Adrenal gland (tissue), 19 donors: ENCODE measurements at places on chromosomes 16 and 17. TPM values are rescaled to one million over a fixed set of nuclear protein-coding genes. Genes with fewer than 3 reads are reported as not detected.

GRCh38 chr17:60947100-60947499 is 269.4 kb downstream of the BCAS3 start:
- H3K36me3 ChIP-seq = no peaks in the 10 kb centered on the region
- no peaks in the 10 kb centered on the region for H3K4me1 ChIP-seq
- H3K27ac ChIP-seq = no peak overlapping the region
- no peak overlapping the region for H3K4me3 ChIP-seq

GRCh38 chr16:87757841-87758426 is 7.9 kb downstream of the KLHDC4 start:
- no peaks in the 10 kb centered on the region for H3K4me1 ChIP-seq
- H3K36me3 ChIP-seq = no peaks in the 10 kb centered on the region
- H3K27me3 ChIP-seq = no peaks in the 10 kb centered on the region
- no peak overlapping the region for H3K4me3 ChIP-seq
- H3K27ac ChIP-seq = no peak overlapping the region

- H3K4me1 ChIP-seq = peaks cover 45% of the 10 kb centered on the region
- H3K27ac ChIP-seq = peak overlapping the region; percentile 92
- peak; percentile 46 for DNase-seq
- H3K36me3 ChIP-seq = no peaks in the 10 kb centered on the region
- H3K27me3 ChIP-seq = no peaks in the 10 kb centered on the region
Observed at GRCh38 chr17:28226563-28227315, 92.3 kb upstream of the TMEM97 start.

DNA sequence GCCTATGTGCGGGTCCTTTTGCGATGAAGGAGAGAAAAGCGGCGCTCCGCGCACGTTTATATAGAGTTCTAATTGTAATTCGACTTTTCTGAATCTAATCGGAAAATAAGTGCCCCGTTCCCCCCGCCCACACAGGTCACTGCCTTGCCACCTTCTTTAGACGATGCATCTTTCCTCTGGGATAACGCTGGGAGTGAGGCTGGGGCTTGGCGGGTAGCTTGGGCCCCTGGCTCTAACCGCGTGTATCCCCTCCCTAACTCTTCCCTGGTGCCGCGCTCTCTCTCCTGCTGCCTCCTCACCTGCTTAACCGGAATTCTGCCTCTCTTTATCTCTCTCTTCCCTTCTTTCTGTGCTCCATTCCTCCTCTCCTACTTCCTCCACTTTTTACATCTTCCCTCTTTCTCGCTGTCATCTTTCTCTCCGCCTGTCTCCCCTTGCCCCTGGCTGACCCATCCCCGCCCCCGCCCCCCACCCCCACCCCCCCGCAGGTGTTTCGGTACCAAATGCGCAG is 2.6 kb downstream of the LHX1 start:
- H3K4me1 ChIP-seq = peaks cover 11% of the 10 kb centered on the region
- no peaks in the 10 kb centered on the region for H3K36me3 ChIP-seq
- H3K27me3 ChIP-seq = peaks cover 99% of the 10 kb centered on the region
- no peak for DNase-seq
- H3K27ac ChIP-seq = no peak overlapping the region

GRCh38 chr17:57375770-57376225 is 119.5 kb downstream of the MSI2 start:
- H3K27ac ChIP-seq = no peak overlapping the region
- no peaks in the 10 kb centered on the region for H3K36me3 ChIP-seq
- no peaks in the 10 kb centered on the region for H3K27me3 ChIP-seq
- DNase-seq = no peak
- no peak overlapping the region for H3K4me3 ChIP-seq
- peaks cover 24% of the 10 kb centered on the region for H3K4me1 ChIP-seq

DNA sequence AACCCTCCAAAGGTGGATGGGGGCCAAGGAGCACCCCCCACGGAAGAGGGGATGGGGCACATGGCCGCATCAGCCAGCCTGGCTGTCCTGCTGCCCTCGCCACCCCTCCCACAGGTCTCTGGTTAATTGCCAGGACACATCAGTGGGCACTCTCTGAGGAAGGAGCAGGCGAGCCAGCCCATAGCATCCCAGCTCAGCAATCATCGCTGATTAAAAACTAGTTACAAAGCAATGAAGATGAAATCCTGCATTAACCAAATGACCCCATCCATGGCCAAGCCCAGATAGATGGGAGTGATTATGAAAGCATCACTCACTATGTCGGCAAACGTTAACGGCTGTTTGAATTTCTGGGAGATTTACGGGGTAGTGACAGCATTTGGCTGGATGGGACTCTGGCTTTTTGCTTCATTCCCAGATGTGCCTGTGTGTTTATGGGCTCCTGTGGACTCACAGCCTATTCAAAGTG is 45.3 kb downstream of the CCDC182 start:
- no peak overlapping the region for H3K27ac ChIP-seq
- H3K4me3 ChIP-seq = no peak overlapping the region
- no peaks in the 10 kb centered on the region for H3K27me3 ChIP-seq
- no peaks in the 10 kb centered on the region for H3K36me3 ChIP-seq

DNA sequence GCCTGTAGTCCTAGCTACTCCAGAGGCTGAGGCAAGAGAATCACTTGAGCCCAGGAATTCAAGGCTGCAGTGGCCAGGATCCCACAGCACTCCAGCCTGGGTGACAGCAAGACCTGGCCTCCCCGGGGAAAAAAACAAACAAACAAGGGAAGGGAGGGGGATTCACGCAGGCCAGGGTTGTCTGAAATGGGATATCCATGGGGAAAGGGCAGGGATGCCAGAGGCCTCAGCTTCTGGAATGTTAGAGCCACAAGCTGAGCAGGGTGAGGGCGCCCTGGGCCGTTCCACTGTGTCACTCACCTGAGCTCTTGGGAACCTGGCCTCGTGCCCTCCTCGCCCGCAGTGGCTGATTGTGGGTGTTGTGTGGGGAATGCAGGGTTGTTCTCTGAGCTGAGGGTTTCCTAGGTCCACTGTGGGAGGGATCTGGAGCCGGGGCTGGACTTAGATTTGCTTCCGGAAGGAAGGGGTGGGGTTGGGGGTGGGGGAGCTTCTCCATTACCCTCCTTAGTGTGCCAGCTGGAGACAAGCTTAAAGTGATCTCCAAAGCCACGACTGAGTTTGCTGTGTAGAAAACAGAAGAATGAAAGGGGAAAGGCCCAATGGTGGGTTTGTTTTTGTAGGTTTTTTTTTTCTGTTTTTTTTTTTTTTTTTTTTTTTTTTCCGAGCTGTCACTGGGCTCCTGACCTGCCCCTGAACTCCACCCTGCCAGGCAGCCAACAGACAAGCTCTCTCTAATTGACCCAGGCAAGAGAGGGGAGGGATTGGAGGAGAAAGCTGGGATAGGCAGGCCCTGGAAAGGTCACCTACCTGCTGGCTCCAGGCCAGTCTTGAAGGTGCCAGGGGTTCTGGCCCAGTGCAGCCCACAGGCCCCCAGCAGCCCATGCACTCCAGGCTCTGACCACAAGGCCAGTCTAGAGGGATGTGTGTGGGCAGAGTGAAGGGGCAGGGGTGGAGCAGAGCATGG is at the start of gene SULT1A1:
Gene SULT1A1 (minus strand): TSS at position 414 of the 964 bp plus-strand sequence. CDS start 1,189 bp downstream, outside the sequence.
- no peaks in the 10 kb centered on the region for H3K27me3 ChIP-seq
- peak within 1 kb of the TSS; percentile 71 for H3K27ac ChIP-seq

- H3K36me3 ChIP-seq = no peaks in the 10 kb centered on the region
Observed at GRCh38 chr16:48182979-48183537, 27.3 kb upstream of the ABCC12 start.

DNA sequence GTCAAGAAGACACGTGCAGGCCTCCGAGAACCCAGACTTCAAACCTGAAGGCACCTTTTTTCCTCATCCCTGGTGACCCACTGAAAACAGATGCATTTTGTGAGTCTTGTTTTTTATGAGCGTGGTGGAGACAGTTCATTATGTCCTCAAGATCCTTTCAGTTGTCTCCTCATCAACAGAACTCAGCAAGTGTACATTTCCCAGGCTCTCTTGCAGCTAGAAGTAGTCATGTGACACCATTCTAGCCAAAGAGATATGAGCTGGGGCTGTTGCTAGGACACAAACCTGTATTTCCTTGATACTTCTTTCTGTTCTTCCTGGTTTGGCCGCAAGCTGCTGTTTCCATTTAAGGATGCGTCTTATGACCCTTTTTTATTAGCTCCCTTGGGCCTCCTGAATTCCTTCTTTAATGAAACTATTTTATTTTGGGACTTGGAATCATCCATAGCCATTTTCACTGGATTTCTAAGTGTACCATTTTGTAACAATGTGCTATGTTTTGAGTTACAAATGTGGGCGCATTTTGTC is 135.7 kb upstream of the FOXF1 start:
- no peak overlapping the region for H3K27ac ChIP-seq
- H3K4me1 ChIP-seq = no peaks in the 10 kb centered on the region
- peaks cover 6% of the 10 kb centered on the region for H3K27me3 ChIP-seq
- no peak for DNase-seq
- no peak overlapping the region for H3K4me3 ChIP-seq

DNA sequence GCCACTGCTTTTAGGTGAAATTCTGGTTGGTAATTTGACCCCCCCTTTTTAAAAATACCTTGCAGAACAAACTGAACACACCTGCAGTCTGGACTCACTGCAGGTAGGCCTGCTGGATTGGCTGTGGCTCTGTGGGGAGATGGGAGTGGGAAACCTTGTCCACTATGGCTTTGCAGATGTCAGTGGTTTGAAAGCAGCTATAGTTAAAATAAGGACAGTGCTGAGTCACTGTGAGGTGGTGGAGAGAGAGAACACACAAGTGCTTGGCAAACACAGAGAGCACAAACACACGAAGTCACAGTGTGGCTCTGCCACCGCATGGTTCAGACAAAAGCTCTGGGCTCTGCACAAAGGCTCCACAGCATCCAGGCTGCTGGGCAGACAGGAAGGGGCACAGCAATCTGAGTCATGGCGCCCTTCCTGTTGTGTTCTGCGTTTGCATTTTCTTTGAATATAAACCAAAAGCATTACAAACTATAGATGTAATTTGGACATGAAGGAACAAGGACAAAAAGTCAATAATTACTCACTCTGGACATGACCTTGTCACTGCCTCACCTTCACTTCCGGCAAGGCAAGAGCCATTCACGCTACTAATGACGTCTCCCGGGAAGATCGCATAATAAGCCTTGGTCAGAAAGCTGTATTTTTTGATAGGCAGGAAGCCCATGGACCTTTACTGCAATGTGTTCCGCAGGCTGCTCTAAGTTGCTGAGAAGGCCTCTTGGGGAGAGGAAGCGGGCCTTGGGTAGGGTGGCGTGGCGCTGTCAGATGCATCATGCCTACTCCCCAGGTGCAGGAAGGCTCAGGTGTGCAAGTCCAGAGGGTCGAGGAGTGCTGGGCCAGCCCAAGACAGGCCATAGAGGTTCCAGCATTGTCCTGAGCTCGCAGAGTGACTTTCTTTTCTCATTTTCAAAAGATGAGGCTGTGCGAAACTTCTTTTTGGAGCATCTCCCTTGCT is 60.1 kb upstream of the MED9 start:
- peak; percentile 58 for DNase-seq
- no peak overlapping the region for H3K4me3 ChIP-seq
- H3K27me3 ChIP-seq = no peaks in the 10 kb centered on the region
- H3K4me1 ChIP-seq = peaks cover 43% of the 10 kb centered on the region
- no peaks in the 10 kb centered on the region for H3K36me3 ChIP-seq

GRCh38 chr16:88700636-88701482 is 5.3 kb downstream of the RNF166 start:
- peak; percentile 94 for DNase-seq
- peaks cover 23% of the 10 kb centered on the region for H3K4me1 ChIP-seq
- H3K27me3 ChIP-seq = no peaks in the 10 kb centered on the region
- no peak overlapping the region for H3K4me3 ChIP-seq
- H3K36me3 ChIP-seq = peaks cover 40% of the 10 kb centered on the region

- H3K27me3 ChIP-seq = no peaks in the 10 kb centered on the region
- H3K4me1 ChIP-seq = peaks cover 20% of the 10 kb centered on the region
- DNase-seq = no peak
- no peak overlapping the region for H3K4me3 ChIP-seq
- H3K36me3 ChIP-seq = peaks cover 36% of the 10 kb centered on the region
- H3K27ac ChIP-seq = no peak overlapping the region
Observed at GRCh38 chr17:78872486-78872885, 30.5 kb downstream of the CEP295NL start.

DNA sequence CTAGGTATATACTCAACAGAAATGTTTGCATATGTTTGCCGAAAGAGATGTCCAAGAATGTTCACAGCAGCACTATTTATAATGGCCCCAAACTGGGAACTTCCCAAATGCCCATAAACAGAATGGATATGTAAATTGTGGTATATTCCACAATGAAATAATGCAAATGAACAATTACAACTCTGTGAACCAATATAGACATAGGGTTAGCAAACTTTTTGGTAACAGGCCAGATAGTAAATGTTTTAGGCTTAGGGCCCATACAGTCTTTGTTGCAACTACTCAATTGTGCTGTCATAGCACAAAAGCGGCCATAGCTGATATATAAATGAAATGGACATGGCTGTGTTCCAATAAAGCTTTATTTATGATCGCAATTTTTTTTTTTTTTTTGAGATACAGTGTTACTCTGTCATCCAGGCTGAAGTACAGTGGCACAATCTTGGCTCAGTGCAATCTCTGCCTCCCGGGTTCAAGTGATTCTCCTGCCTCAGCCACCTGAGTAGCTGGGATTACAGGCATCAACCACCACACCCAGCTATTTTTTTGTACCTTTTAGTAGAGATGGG is 16.5 kb downstream of the XYLT1 start:
- no peaks in the 10 kb centered on the region for H3K36me3 ChIP-seq
- H3K27ac ChIP-seq = no peak overlapping the region
- peaks cover 24% of the 10 kb centered on the region for H3K4me1 ChIP-seq
- H3K27me3 ChIP-seq = no peaks in the 10 kb centered on the region
- no peak overlapping the region for H3K4me3 ChIP-seq

- peak overlapping the region; percentile 68 for H3K27ac ChIP-seq
- H3K36me3 ChIP-seq = no peaks in the 10 kb centered on the region
- H3K4me1 ChIP-seq = peaks cover 30% of the 10 kb centered on the region
- no peak for DNase-seq
- H3K27me3 ChIP-seq = no peaks in the 10 kb centered on the region
- no peak overlapping the region for H3K4me3 ChIP-seq
Observed at GRCh38 chr16:75011634-75012307, 12.9 kb downstream of the ZNRF1 start.

GRCh38 chr16:81167851-81168250 is 70.6 kb upstream of the BCO1 start:
- no peak overlapping the region for H3K4me3 ChIP-seq
- no peaks in the 10 kb centered on the region for H3K36me3 ChIP-seq
- H3K4me1 ChIP-seq = no peaks in the 10 kb centered on the region
- H3K27ac ChIP-seq = no peak overlapping the region

The CACNG1 gene
- 0.99 TPM for total RNA-seq

The RPRML gene
- total RNA-seq = not detected

The SLC13A2 gene
- not detected for total RNA-seq

The ZNF423 gene
- 7.2 TPM for total RNA-seq

The SLC16A5 gene
- 3.0 TPM for total RNA-seq

The LRRC37A2 gene
- 6.3 TPM for total RNA-seq

The BEAN1 gene
- 0.24 TPM for total RNA-seq
